ENCODE measurements at places on chromosomes 5 and 9. TPM values are rescaled to one million over a fixed set of nuclear protein-coding genes. Genes with fewer than 3 reads are reported as not detected.

NUDT12 gene
- total RNA-seq, result 9.7 TPM

TAF11L12 gene
- total RNA-seq, result not detected

EFNA5 gene
- total RNA-seq, result 6.8 TPM

CYSRT1 gene
- total RNA-seq, result 185 TPM

CCIN gene
- not detected for total RNA-seq

- no peak for DNase-seq
Measured at GRCh38 chr5:66829358-66829674, 233.1 kb downstream of the MAST4 start.

GRCh38 chr5:30117135-30117534 is 1076.4 kb upstream of the CDH6 start:
- DNase-seq, result no peak

DNA sequence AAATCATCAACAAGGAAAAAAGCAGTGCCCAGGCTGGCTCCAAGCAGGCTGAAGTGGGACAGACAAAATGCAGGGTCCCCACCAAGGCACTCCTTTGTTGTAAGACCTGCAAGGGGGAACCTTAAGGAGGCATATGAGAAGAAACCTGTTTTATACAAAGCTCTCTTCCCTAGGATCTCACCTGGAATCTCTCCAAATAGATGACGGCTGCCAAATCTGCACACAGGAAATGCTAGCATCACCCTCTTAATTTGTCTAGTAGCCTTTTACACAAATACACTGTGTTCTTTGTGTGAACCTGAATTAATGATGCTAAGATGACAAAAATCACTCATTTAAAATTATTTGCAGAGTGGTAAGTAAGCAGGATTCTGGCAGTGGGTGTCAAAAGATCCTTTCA is 280.2 kb downstream of the SPOCK1 start:
- no peak for DNase-seq

DNA sequence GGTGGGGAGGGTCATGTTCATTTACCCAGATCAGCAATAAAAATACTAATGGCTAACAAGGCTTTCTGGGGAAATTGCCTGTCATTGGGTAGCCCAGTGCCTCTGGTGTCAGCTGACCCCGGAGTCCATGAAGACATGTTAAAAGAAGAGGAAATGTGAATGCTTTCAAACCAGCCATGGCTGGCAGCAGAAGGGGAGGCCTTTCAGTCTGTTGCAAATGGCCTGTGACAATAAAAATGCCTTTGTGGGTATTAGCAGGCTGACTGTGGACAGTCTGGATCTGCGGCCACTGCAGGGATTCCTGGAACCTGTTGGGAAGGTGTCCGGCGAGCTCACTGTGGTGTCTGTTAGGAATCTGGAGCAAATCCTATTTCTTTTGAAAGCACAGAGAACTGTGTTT is 7.5 kb downstream of the ABL1 start:
- no peak for DNase-seq

DNA sequence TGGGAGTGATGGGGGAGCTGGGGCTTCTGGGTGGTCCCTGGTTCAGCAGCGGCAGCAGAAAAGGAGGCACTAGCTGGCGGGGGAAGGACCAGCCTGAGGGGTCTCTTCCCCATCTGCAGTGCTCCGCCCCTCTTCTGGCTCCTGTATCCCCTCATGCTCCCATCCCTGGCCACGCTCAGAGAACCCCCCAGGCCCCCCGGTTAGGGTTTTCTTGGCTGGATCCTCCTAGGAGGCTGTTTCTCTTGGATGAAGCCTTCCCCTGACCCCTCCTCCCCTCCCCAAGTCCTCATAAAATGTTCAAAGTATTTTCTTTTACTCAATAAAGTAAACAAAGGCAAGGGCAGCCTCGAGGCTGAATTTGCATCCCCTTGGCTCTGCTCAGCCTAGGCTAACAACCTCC is 60.8 kb downstream of the FGF18 start:
- DNase-seq, result no peak

- DNase-seq, result no peak
Measured at GRCh38 chr9:136238342-136238732, 7.3 kb downstream of the QSOX2 start.
